GM12878 (cell line): ENCODE measurements at places on chromosomes 5 and 9. TPM values are rescaled to one million over a fixed set of nuclear protein-coding genes. Genes with fewer than 3 reads are reported as not detected.

The CBY3 gene
- total RNA-seq, result not detected in 2 replicates

The SPOUT1 gene
- total RNA-seq, result 75.0 and 77.8 TPM in 2 replicates

The DOLK gene
- total RNA-seq, result 9.3 and 10.9 TPM in 2 replicates

The ELAVL2 gene
- total RNA-seq, result 1.1 and 1.3 TPM in 2 replicates

The FOXD4L5 gene
- total RNA-seq, result 0.21 and 0.29 TPM in 2 replicates

The CAVIN4 gene
- 0.13 TPM in 1 of 2 replicates, not detected in the other for total RNA-seq

The DOCK8 gene
- 90.6 and 100 TPM in 2 replicates for total RNA-seq

The PLAC8L1 gene
- total RNA-seq, result not detected in 2 replicates

The TRIM41 gene
- 24.6 and 28.9 TPM in 2 replicates for total RNA-seq

The ENG gene
- 9.1 and 10.1 TPM in 2 replicates for total RNA-seq

The GLDC gene
- total RNA-seq, result 117 and 119 TPM in 2 replicates

The FAT2 gene
- total RNA-seq, result 0.03 TPM in 2 replicates

The SEMA5A gene
- total RNA-seq, result 0.21 and 0.28 TPM in 2 replicates

The SPINK13 gene
- not detected in 2 replicates for total RNA-seq

The PAEP gene
- not detected in 2 replicates for total RNA-seq

The LHX6 gene
- total RNA-seq, result not detected in 2 replicates

The C8G gene
- total RNA-seq, result 0.64 and 0.69 TPM in 2 replicates

The RABL6 gene
- 125 and 134 TPM in 2 replicates for total RNA-seq

GRCh38 chr5:72372923-72373322 is 52.8 kb downstream of the PTCD2 start:
- DNase-seq, result no peak

DNA sequence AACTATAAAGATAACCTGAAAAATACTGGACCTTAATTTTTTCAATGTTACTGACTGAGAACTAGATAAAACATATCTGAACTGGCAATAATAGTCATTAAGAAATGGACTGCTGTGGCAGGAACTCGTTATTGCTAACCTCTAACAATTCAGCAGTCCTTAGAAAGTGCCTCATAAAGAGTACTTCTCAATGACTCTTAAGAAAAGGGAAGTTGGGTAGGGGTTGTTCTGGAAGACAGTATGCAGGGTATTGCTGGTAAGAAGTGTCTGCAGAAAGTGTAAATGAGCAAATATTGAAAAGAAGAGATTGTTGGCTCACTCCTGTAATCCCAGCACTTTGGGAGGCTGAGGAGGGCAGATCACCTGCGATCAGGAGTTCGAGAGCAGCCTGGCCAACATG is 27.9 kb downstream of the FOXD1 start:
- DNase-seq, result no peak

DNA sequence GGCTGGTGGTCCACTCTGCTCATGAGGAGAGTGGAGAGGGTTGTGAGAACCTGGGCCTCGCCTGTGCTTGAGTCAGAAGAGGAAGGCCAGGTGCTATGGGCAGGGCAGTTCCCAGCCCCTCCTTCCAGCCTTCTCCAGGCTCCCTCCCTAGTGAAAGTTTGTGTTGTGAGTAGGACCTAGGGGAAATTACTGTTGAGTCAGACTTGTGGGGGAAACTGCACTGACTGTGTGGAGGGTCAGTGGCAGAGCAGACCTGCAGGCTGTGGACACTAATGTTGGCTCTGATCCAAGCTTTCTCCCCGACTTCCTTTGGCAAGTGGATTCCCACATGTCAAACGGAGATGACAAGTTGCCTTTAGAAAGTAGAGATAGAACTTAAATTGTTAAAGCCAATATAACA is 102.6 kb downstream of the ARHGAP26 start:
- DNase-seq, result no peak

DNA sequence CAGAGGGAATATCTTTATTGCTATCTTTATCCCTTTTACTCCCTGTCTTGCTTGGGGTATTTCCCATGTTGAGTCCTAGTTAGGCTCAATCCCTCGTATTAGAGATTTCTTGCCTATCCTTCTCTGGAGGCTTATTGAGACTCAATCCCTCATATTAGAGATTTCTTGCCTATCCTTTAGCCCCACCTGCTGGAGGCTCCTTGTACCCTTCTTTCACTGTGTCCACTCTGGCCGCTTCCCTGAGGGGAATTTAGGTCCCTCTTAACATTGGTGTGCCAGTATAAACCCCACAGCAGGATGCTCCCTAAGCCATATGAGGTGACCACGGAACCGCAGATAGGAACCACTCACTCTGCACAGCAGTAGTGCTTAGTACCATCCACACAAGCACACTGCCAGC is 110.7 kb upstream of the MAMDC2 start:
- no peak for DNase-seq

- no peak for DNase-seq
Observed at GRCh38 chr5:57517250-57517649, 34.6 kb upstream of the ACTBL2 start.

DNA sequence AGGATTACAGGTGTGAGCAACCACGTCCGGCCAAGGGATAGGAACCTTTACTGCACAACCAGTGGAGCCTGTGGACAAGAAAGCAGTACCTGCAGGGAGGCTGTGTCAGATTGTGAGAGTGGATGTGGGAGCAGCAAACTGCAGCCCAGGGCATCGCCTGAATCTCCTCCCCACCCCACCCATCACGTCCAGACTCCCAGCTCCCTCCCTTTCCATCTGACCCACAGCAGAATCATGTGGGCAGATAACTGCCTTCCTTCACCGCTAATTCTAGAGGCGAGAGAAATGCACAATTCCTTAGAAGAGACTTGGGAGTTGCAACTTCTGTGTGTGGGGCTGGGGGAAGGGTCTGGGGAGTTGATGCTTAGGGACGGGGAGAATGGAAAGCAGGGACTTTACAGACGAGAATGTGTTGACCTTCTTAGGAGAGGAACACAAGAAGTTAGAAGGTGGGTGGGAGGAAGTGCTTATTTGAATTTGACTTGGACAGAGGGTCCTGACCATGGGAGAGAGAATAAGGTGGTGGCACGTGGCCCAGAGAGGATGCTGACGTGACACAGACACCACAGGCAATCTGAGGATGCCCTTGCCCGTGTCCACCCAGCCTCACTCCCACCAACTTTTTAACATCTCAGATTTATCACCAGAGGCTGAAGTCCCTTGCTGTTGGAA is 4.5 kb upstream of the LCP2 start:
- DNase-seq, result no peak

DNA sequence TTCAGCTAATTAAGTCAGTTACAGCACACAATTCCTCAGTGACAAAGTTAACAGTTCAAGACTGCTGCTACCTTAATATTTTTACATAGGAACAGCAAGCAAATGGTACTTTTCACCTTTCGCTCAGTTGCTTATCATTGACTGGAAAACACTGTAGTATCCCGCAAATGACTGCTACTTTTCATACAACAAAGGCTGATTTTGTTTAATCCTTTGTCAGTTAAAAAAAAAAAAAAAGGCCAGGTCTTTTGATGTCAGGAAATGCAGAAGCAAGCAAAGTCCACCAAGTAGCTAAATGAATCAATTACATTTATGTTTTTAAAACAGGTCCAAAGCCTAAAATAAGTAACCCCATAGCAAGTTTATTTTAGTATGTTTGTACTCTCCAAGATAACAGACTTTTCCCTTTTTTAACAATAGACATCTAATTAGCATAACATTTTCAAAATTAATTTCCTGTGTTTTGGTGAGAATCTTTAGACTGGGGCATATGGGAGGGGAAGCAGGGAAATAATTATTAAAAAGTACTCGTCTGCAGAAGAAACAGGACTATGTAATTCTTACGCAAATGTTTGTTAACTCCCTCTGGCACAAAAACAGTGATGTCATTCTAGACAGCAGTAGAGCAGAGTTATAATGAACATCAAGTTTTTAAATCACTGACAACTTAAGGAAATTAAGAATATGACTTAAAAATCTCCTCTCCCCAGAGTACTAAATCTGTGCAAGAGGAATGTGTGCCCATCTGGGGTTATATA is 9.6 kb downstream of the PFDN1 start:
- no peak for DNase-seq

DNA sequence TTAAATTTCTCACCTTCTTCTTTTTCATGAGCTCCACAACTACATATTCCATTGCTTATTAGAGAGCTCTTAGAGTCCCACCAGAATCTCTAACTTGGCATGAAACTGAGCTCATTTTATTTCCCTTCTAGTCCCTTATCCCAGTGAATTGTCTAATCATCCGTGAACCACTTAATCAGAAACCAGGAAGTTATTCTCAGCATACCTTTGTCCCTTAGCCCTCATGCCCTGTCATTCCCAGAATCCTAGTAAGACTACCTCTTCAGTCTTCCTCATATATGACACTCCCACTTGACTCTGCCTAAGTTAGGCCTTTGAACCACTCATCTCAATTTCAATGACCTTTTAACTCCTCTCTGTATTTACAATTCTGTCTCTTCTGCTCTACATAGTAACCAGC is 93.0 kb upstream of the PAPPA start:
- no peak for DNase-seq

DNA sequence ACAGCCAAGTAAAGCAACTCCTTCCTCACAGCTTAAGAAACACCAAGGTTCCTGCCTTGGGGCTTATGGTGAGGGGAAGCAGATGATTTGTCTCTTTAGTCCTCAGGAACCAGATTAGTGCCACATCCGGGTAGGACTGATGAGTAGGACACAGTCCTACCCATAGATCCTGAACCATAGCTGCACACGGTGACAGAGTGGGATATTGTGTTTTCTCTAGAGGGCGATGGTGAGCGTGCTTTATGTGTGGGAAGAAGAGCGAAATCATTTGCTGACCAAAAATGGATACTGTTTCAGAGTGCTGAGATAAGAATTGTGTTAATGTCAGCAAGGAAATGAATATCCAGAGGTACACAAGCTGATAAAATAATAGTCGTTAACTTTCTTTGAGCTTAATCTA is 209.0 kb upstream of the FBXL7 start:
- no peak for DNase-seq

GRCh38 chr9:10921671-10922070 is 308.9 kb upstream of the PTPRD start:
- DNase-seq, result no peak

DNA sequence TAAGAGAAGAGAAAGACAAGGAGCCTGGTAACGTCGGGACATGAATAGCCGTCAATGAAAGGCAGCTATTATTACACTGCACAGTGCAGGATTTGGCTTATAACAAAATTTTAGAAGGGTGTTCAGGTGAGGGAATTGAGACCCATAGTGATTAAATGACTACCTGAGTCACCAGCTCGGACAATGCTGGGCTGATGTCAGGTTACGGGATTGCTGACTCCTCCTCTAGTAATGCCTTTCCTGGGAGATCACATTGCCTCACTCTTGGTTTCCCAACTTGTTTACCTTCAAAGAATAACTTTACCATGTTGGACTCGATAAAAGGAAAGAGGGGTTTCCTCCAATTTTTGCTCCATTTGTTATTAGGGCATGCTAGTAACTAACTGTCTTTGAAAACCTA is 132.6 kb downstream of the GHR start:
- no peak for DNase-seq

- DNase-seq, result no peak
Observed at GRCh38 chr9:92414566-92414965, 9.7 kb downstream of the OMD start.

DNA sequence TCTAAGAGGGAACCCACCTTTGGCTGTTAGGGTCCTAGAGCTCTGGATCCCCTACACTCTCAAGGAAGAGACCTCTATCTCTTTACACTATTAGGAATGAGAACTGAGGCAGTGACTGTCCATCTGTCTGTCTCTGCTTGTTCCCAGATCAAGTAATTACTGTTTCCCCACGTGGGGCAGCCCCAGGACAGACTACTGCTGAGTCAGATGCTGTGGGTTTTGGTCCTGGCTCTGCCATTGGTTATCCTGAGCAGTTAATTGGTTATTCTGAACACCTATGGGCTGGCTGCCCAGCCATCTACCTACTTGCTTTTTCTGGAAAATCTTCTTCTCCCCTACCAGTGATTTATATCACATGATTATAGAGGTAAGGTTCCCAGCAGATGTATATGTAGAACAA is 33.3 kb downstream of the FBXO10 start:
- DNase-seq, result no peak

DNA sequence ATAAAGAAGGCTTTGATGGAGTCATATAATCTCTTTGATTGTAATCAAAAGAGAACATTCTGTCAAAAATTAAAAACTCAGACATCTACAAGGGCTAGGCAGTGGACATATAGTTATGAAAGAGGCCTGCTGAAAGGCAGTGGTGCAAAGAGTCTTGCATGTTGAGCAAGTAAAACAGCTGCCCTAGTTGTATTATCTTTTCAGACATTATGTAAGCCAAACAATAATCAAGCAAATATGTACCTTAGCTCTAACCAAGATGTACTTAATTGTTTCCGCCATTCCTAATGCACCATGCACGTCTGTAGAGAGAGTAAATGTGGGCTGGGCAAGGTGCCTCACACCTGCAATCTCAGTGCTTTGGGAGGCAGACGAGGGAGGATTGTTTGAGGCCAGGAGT is 14.3 kb downstream of the GAPT start:
- DNase-seq, result no peak
